ENCODE measurements at places on chromosomes 7 and 10.

- no peak for DNase-seq
Measured at GRCh38 chr7:85052056-85052737, 134.7 kb downstream of the SEMA3D start.

GRCh38 chr10:95637140-95637539 lies 19.4 kb downstream of the ALDH18A1 start:
- no peak for DNase-seq

GRCh38 chr7:157035302-157035701 lies 24.8 kb upstream of the MNX1 start:
- no peak for DNase-seq

GRCh38 chr10:72649291-72649690 lies 23.4 kb upstream of the MICU1 start:
- DNase-seq: no peak

GRCh38 chr10:43409385-43410109 lies 561 bp upstream of the HNRNPF start:
- no peak for DNase-seq

Data from fibroblast of skin of left quadriceps (primary cell).